ENCODE measurements at places on chromosomes 7 and 10.

DNA sequence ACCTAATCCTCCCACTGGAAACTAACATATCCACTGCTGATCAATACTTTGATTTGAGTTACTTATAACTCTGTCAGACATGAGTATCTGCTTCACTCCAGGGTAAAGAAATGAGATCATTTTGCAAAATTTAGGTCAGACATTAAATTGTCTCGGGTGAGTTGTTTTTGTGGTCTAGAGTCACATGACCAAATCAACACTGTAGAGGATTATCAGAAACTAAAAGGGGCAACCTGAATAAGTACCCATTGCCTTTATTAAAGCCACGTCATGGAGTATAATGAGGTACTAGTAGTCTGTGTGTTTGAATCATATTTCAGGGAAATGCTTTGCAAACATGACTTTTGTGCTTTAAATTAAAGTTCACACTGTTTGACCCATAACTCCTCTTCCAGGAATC, 107.7 kb upstream of the ADO start:
- DNase-seq = no peak

DNA sequence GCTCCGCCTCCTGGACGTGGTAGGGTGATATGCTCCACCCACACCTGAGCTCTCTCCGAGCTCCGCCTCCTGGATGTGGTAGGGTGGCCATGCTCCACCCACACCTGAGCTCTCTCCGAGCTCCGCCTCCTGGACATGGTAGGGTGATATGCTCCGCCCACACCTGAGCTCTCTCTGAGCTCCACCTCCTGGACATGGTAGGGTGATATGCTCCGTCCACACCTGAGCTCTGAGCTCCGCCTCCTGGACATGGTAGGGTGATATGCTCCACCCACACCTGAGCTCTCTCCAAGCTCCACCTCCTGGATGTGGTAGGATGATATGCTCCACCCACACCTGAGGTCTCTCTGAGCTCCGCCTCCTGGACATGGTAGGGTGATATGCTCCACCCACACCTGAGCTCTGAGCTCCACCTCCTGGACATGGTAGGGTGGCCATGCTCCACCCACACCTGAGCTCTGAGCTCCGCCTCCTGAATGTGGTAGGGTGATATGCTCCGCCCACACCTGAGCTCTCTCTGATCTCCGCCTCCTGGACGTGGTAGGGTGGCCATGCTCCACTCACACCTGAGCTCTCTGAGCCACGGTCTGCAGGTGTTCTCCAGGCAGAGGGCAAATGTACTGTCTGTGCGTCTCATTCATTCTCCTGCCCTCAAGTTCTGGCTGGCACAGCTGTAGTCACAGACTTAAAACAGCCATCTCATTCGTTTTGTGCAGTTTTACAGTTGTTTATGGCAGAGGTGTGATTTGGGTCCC, 252.4 kb downstream of the DIP2C start:
- no peak for DNase-seq

DNA sequence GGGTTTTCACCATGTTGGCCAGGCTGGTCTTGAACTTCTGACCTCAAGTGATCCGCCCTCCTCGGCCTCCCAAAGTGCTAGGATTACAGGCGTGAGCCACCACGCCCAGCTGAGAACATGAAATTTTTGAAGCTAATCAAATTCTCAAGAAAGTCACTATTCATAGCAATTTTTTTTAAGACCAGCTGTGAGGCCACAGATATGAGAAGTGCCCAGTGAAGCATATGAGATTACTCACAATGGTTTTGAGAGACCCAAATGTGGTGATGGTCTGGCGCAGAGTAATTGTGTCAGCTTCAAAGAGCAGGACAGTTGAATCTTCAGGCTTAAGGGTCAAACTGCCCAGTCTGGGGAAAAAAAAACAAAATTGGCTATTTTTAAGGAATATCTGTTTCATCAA, 16.2 kb downstream of the NCOA4 start:
- no peak for DNase-seq

- DNase-seq = no peak
These were observed 221.4 kb downstream of the GATA3 start for GRCh38 chr10:8275911-8276310.

DNA sequence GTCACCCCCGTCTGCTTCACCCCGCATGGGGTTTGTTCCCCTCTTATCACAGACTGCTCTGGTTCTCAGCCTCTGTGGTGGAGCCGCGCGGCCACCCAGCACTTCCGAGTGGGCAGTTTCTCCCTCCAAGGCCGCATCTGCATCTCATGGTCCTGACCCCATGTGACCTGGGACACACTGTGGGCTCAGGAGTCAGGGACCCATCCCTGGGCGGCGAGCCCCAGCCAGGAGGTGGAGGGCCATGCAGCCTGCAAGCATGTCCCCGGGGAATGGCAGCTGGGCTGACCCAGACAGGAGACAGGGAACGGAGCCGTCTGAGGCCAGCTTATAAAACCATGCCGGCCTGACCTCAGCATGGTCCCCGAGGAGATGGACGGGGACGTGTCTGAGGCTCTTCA, 25.2 kb upstream of the TTYH3 start:
- no peak for DNase-seq

- no peak for DNase-seq
These were observed 482.4 kb upstream of the SEMA3D start for GRCh38 chr7:85669225-85669624.

GRCh38 chr10:72009425-72010081, 45.4 kb downstream of the CHST3 start:
- DNase-seq = peak; percentile 66

GRCh38 chr7:70421319-70421718, 710.6 kb upstream of the GALNT17 start:
- DNase-seq = no peak

DNA sequence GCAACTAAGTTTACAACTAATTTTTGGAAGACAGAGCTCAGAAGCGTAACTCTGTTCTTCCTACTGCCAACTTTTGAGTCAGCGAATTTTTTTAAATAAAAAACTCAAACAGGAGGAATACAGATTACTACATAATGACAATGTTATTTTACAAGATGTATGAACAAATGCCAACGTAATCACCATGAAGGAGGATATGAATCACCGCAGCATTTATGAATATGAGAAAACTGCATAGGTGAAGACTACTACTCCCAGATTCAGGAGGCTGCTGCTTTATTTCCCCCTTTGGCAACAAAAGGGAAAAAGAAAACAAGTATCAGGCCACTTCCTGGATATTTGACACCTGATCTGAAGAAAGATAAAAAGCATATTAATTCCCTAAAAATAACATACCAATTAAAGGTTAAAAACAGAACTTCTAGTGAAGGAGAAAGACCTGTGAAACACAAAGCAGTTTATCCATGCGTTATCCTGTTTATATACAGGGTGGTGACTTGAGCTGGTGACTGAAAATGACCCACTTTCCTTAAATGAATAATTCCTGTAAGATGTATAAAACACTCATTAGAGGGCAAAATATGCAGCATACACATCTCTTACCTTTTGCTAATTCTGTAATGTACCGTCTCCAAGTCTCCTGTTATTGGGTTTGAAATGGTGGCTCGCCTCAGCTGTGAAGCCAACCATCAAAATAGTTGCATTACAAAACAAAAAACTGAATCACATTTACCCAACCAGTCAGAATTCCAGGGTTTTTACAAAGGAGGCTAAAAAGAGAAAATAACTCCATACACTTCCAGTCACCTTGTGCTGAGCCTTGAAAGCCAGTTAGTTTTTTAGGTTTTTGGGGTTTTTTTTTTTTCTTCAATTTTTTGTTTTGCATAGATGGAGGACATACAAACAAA, 52.0 kb downstream of the P4HA1 start:
- DNase-seq = no peak

GRCh38 chr10:21673668-21674067, 139.6 kb downstream of the MLLT10 start:
- no peak for DNase-seq

DNA sequence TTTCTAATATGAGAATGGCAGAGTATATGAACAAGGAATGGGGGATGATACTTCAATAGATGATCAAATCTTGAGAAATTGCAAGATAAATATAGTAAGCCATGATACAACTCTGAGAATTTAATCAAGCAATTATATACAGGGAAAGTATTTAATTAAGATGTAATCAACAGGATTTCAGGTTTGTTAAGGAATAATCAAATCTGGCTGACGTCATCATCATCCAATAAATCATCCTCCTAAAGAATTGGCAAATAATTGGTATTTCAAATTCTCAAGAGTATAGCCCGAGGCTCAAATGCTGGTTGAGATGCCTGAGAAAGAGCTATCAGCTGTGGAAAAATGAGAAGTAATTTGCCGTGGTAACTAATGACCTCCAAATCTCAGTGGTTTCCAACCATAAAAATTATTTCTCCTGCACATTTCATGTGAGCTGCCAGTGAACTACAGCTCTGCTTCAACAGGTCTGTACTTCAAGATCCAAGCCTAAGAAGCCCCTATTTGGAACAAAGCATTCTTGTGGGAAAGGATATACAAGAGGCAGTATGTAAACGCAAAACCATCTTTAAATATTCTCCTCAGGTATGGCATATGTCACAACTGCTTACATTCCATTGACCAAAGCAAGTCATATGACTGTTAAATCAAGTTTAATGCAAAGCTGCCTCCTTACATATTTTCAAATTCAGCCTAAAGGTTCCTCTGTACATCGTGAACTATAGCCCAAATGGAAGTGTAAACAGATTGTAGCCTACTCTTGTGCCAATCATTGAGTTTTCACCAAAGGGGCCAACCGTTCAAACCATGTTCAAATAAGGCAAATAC, 503.0 kb downstream of the KIF20B start:
- no peak for DNase-seq

GRCh38 chr10:5650664-5651387, 15.6 kb downstream of the ASB13 start:
- no peak for DNase-seq

GRCh38 chr7:149815121-149815520, 23.1 kb upstream of the ZNF862 start:
- DNase-seq = no peak

DNA sequence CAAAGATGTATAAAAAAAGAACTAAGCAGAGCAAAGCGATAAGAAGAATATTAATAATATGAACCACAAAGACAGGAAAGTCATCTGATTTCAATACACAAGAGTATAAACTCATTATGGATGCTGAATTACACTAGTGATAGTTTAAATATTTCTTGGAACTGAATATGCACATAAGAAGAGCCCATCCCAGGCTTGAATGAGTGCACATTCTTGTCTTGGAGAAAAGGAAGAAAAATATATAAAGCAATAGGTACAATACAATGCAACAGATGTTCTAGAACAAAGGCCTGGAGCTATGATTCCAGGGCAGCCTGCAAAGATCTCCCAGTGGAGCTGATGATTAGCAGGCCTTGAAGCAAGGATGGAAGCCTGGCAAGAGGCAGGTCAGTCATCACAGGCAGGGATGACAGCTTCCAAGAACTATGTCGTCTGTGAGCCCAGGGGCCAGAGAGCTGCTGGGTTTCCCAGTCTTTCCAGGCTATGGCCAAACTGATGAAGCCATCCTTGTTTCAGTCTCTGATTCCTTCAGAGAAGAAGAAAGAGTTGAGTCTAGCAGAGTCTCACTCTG, 277.6 kb downstream of the KCNMA1 start:
- no peak for DNase-seq

- DNase-seq = peak; percentile 54
These were observed at the start of gene NT5C2 for GRCh38 chr10:103193107-103193819. TSS of gene NT5C2 (minus strand) at chr10:103193272. CDS start at chr10:103174958, 18,314 bp downstream.

DNA sequence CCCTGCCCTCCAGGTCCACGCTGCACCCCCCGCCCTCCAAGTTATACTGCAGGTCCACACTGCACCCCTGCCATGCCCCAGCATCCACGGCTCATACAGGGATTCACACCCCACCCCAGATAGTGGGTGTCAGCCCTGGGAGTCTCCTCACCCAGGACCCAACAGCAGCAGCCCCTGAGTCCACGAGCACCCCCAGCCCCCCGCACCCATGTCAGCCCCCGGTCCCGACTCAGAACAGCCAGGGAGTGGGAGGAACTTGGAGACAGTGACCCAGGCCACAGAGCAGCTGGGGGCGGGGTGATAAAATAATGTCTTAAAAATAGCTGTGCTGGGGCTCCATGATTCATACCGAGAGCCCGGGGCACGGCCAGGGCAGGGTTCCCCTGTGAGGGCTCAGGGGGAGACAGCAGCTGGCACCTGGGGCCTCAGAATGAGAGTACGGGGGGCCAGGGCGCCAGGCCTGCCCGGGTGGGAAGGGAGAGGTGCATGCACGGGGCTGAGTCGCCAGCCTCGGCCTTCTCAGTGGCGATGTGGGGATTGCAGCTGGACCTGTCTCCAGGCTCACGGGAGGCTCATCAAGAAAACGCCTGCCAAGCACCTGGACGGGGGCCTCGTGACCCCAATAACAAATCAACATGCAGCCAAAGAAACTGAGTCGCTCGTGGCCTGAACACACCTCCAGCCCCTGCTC, 29.8 kb downstream of the ADAP1 start:
- no peak for DNase-seq

DNA sequence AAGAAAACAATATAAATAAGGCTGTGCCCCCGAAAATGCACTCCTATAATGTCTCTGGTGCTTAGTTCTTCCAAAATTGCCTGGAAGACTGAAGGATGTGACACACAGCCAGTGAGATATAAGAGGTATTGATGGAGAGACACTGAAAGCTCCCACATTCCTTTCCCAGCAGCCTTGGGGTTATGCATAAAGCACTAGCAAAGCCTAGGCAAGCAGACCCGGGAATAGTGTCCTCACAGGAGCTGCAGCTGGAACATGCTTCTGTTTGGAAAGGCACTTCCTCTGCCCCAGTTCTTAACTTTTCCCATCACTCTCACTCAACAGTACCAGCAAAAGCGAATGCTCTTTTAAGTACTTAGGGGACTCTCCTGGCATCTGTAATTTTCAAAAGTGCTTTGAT, 178.0 kb downstream of the AMPH start:
- DNase-seq = no peak

GRCh38 chr10:132186488-132187429, at the start of gene DPYSL4:
TSS of gene DPYSL4 (plus strand) at chr10:132186948. CDS start at chr10:132187064, 116 bp downstream.
- DNase-seq = no peak

GRCh38 chr10:7417103-7417623, 6.3 kb upstream of the SFMBT2 start:
- no peak for DNase-seq

GRCh38 chr10:6701289-6701688, 121.2 kb upstream of the PRKCQ start:
- DNase-seq = no peak

DNA sequence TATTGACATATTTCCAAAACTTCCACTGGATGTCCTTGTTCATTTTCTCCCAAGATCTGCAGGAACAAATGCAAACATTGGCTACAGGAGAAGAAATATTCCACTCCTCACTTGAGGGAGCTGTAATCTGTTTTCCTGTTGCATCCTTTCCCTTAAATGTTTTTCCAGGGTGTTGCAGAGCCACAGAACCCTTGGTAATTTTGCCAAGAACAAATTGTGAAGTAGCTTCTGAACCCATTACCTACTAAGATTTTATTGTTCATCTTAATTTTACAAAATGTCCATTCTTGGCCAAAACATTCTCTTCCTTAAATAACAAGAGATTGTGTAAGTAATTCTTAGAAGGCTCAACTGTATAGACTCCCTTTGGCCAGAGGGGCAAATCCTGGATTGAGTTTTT, 177.0 kb downstream of the GNAT3 start:
- DNase-seq = no peak

GRCh38 chr7:68770649-68771048, 827.6 kb upstream of the AUTS2 start:
- DNase-seq = peak; percentile 12

GRCh38 chr7:134046594-134047128, 80.5 kb upstream of the LRGUK start:
- DNase-seq = no peak
